Smooth muscle cell of the pulmonary artery (primary cell): ENCODE measurements at places on chromosomes 5 and 9. TPM values are rescaled to one million over a fixed set of nuclear protein-coding genes. Genes with fewer than 3 reads are reported as not detected.

SLC45A2 gene
- 0.17 and 0.20 TPM in 2 replicates for total RNA-seq

LCN1 gene
- 0.20 and 0.43 TPM in 2 replicates for total RNA-seq

DMRTA1 gene
- total RNA-seq: 0.13 and 0.66 TPM in 2 replicates

SYK gene
- total RNA-seq: not detected in 2 replicates

GPX3 gene
- 29.7 and 56.0 TPM in 2 replicates for total RNA-seq

ARL10 gene
- 30.0 and 37.4 TPM in 2 replicates for total RNA-seq

ADAMTS12 gene
- 27.1 and 49.7 TPM in 2 replicates for total RNA-seq

APBA1 gene
- total RNA-seq: 14.5 and 21.8 TPM in 2 replicates

CYFIP2 gene
- 15.7 and 31.7 TPM in 2 replicates for total RNA-seq

ASPN gene
- total RNA-seq: 9.2 and 9.6 TPM in 2 replicates

EPB41L4B gene
- total RNA-seq: 0.39 and 0.66 TPM in 2 replicates

LCN10 gene
- total RNA-seq: 0.33 TPM in 1 of 2 replicates, not detected in the other

HTR1A gene
- total RNA-seq: not detected in 2 replicates

PDZD2 gene
- 0.10 and 0.46 TPM in 2 replicates for total RNA-seq

CSF1R gene
- total RNA-seq: 0.26 and 0.69 TPM in 2 replicates

SH2D3C gene
- total RNA-seq: 0.10 and 2.2 TPM in 2 replicates

DAPK1 gene
- total RNA-seq: 13.0 and 31.8 TPM in 2 replicates

ZCCHC7 gene
- total RNA-seq: 16.7 and 17.2 TPM in 2 replicates

LCP2 gene
- total RNA-seq: not detected in 2 replicates

NXNL2 gene
- 1.1 and 1.3 TPM in 2 replicates for total RNA-seq

FOXD4L4 gene
- 0.17 and 0.20 TPM in 2 replicates for total RNA-seq

TEX48 gene
- not detected in 2 replicates for total RNA-seq

PLAC8L1 gene
- 0.20 and 0.52 TPM in 2 replicates for total RNA-seq

SEC24A gene
- total RNA-seq: 45.2 and 57.4 TPM in 2 replicates

PIP5K1B gene
- total RNA-seq: 0.03 and 0.13 TPM in 2 replicates

COL23A1 gene
- total RNA-seq: 0.10 and 0.13 TPM in 2 replicates

TAF11L5 gene
- not detected in 2 replicates for total RNA-seq

GALNT12 gene
- total RNA-seq: 8.7 and 14.0 TPM in 2 replicates

INIP gene
- 13.1 and 17.2 TPM in 2 replicates for total RNA-seq

TLR4 gene
- total RNA-seq: 21.7 and 35.8 TPM in 2 replicates

ASB6 gene
- total RNA-seq: 20.3 and 26.2 TPM in 2 replicates

TMEM174 gene
- not detected in 2 replicates for total RNA-seq

C5orf58 gene
- not detected in 2 replicates for total RNA-seq

PHF24 gene
- 0.07 and 0.10 TPM in 2 replicates for total RNA-seq
